ENCODE measurements at places on chromosomes 7 and 10.

DNA sequence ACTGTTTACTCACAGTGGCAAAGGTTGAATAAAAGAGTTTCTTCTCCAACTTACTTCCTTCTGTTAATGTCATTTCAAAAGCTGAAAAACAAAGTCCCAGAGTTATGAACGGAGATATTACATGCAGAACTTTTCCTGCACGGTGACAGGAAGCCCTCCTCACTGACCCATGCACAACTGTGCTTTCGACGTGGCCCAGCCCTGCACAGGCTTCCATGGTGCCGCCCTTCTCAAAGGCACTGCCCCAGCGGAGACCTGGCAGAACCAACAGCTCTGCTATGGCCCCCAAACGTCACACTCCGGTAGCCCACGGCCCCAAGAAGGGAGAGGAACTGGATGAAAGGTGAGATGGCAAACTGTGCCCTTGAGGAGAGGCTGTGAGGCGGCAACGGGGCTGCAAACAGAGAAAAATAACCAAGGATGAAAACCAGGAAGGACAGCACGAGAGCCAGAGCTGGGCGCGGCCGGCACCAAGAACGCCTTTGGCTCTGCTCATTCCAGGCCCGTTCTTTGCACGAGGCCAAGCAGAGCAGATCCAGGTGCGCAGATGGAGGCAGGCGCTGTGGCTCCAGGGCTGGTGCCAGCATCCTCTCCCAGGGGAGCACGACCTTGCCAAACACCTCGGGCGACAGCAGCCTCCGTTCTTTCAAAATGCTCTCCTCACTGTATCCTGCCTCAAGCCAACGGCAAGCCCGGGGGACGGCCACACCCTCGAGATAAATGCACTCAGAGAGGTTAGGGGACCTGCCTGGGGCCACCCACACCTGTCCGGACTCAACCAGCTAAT lies 7.0 kb upstream of the FUOM start:
- DNase-seq: no peak

- no peak for DNase-seq
Observed at GRCh38 chr10:69372126-69372980, 44.4 kb downstream of the TACR2 start.

DNA sequence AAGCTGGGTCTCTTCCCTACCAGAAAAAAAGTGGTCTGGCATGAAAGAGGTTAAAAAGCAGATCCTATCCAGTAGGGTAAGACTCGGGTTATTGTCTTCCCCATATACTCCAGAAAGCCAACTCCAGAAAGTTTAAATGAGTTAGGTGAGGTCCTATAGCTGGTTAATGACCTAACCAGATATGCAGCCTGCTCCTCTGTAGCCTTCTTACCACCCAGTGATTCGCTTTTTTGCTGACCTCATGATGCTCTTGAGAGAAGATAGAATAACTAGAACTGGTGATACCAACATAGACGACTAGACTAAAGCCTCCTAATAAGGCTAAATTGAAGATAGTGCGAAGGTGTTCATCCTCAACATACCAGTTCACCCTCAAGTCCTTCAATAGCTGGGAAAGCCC lies 675 bp upstream of the GIMAP1 start:
- no peak for DNase-seq

DNA sequence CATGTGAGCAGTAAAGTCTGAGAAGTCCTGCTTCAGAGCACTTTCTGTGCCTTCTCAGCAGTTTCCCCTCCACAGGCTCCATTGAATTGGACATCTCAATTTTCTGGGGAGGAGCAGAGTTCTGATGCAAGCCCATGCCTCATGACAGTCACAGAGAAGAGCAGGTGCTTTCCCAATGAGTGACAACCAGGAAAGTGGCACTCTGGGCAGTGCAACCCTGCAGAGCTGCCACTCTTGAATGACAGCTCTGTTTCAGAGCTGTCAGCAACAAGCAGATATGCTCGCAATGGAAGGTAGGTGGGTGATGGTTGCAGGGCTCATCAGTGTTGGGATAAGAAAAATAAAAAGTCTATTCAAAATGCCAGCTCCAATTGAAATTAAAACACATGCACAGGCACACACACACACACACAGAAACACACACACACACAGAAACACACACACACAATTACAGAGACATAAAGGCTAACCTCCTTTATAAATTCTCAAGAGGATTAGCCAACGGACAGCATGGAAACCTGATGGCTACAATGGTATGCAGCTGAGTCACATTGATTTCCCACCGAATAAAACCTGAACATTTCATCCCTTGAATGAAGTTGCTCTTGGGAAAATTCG lies 50.5 kb downstream of the C10orf67 start:
- DNase-seq: no peak

DNA sequence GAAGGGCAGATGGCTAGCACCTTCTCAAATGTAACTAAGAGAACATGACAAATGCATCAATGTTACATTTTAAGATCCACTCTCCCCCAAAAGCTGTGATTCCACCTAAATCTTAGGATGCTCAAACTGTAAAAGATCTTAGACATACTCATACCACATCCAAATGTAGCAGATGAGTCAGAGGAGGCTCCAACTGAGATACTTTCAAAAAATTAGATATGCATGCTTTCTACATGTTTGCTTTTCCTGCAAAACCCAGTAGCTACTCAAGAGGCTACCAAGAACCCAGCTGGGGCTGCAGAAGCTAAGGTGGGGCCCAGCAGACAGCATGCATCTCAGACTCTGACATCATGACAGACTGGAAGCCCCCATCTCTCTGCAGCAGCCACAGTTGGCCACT lies 31.4 kb upstream of the FRMD4A start:
- DNase-seq: no peak

DNA sequence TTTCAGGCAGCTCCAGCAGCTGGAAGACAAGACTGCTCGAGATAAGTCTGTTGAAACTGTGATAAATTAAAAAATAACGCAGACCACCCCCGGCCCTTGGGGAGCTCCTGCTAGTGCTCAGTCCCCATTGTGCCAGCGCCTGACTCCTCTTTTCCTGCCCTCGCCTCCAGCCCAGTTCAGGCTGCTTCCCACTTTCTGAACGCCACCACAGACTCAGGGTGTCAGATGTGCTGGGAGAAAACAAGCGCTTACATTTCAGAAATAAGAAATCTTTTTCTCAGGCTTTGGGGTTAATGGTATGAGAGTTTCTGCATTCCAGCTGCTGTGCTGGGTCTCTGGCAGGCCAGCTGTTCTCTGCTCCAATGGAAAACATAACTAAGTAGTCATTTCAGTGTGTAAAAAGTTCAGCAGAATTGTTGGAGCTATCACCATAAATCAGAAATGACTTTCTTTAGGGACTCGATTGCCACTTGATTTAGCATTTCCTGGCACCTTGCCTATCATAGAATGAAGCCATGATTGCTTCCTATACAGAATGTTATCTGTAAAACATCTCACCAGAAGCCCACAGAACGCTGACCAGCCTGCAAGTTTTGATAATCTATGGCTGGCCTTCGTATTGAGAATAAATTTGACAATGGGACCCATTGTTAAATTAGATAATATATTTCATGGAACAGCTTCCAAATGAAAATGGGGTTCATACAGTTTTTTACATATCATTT lies 257.0 kb upstream of the ZNF32 start:
- no peak for DNase-seq

GRCh38 chr7:16762177-16762576 lies 8.6 kb downstream of the TSPAN13 start:
- no peak for DNase-seq

DNA sequence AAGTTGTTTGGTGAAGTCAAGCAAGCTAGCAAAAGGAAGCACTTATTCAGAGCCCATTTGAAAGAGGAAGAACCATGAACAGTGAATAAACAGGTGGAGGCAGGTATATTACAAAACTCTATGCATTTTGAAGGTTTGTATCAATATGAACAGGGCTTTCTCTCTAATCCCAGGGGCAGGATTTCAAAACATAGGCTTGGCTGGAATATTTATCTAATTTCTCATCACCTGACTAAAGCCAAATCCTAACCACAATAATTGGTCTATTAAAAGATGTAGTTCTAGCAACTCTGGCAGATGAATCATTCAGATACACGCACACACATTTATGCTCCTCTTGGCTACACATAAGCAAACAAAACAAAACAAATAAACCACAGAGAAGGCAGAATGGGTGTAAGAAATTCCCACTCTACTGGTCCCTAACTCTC lies 554.4 kb downstream of the INHBA start:
- no peak for DNase-seq

- no peak for DNase-seq
Observed at GRCh38 chr7:114857605-114858004, 64.3 kb upstream of the MDFIC start.

GRCh38 chr10:70379581-70380176 lies 2.7 kb downstream of the LRRC20 start:
- DNase-seq: no peak

GRCh38 chr10:44180321-44181168 lies 204.4 kb downstream of the CXCL12 start:
- no peak for DNase-seq

DNA sequence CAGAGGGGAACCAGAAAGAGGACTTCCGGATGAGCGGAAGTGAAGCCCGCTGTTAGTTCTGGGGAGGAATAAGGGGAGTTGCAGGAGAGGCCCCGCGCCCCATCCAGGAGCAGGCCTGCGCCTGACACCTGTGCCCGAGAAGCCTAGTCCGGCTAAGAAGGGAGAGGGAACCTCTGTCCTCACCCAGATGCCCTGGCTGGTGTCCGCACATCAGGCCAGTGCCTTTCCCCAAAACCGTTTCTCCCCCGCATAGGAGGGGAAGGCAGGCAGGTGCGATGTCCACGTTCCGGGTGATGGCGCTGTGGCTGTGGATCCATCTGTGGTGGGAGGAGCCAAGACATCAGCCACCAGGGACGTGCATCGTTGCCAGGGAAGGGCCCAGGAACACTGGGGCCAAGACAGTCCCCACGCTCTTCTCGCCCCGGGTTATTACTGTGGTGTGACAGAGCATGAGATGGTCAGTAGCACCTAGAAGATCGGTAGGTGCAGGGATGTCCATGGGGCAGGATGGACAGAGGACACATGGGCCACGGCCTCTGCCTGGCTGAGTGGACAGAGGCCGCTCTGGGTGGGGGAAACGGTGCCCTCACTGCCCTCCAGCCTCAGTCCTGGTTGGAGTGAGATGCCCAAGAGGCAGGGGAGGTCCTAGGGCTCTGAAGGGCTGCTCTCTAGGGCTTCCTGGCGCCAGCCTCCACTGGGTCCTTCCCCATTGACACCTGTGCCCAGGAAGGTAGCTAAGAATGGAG lies 262.7 kb downstream of the CELF2 start:
- DNase-seq: no peak

All from activated T-helper 1 cell treated with anti-CD3 and anti-CD28 coated beads, Interleukin-2, amount 50 U/mL, for 16 hours (primary cell).